C1 segment of cervical spinal cord (tissue), 14 donors: ENCODE measurements at places on chromosomes 5 and 9.

DNA sequence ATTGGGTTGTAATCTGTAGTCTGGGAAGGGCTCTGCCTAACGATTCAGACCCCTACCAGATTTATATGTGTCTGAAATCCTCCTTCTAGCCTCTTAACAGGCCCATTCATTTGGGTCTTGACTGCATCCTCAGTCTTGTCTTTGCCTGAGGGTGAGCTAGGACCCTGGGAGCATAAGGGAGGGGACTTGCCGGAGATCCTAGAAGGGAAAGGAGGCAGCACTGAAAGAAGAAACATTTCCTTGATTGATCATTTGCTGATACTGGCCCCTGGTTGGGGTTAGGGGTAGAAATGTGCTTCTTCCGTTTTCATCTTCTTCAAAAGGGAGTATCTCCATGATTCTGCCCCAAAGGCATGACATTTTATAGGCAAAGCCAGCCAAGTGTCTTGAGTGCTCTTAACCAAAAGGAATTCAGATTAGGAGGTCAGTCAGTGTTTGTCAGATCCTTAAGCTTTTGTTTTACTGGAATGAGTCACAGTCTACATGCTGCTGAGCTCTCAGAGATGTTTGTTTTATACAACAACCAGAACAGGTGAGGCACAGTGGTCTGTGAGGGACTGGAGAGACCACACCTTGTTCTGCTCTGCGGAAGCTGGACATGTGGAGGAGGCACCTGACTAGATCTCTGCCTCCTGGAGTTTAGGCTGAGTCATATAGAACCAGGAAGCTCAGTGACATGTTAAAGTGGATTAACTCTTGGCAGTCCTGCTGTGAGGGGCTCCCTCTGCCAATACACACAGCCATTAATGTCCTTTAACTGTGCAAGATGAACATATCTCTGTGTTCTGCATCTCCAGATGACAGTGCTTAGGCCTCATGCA, 37.7 kb downstream of the PCDHAC2 start:
- no peak for DNase-seq

DNA sequence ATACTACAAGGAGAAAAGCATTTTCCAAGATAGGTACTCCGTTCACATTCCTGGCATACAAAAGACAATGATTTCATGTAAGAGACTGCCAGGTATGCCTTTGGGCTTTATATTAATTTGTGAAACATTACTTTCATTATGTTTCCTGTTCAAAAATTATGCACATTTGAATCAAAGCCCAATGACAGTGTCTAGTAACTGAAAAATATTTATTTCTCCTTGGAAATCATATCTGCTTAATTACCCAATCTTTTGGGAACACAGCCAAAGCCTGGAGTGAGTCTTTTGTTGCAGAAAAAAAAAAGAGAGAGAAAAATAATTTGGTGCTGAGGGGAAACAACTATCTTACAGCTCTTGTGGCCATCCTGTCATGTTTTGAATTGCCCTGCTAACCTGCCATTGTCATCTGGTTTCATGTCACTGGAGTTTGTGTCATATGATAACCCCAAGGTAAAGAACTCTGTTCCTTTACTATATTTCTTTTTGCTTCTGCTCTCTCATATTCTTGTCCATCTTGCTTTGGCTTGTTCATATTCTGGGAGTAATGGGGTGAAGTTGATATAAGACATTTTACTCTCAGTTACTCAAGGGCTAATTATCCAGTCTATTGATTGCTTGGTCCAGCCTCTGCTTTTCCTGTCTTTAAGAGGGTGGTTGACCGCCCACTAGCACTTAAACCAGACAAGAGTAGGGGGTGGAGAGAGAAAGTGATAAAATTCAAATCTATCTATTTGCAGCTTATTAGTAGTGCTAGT, 238.3 kb upstream of the NUDT12 start:
- DNase-seq: no peak

- DNase-seq: no peak
Measured at GRCh38 chr9:115980976-115981375, 172.6 kb upstream of the PAPPA start.

- DNase-seq: no peak
Measured at GRCh38 chr5:159439002-159439401, 108.7 kb upstream of the IL12B start.

GRCh38 chr9:126146254-126147145, 180.1 kb upstream of the MVB12B start:
- no peak for DNase-seq

DNA sequence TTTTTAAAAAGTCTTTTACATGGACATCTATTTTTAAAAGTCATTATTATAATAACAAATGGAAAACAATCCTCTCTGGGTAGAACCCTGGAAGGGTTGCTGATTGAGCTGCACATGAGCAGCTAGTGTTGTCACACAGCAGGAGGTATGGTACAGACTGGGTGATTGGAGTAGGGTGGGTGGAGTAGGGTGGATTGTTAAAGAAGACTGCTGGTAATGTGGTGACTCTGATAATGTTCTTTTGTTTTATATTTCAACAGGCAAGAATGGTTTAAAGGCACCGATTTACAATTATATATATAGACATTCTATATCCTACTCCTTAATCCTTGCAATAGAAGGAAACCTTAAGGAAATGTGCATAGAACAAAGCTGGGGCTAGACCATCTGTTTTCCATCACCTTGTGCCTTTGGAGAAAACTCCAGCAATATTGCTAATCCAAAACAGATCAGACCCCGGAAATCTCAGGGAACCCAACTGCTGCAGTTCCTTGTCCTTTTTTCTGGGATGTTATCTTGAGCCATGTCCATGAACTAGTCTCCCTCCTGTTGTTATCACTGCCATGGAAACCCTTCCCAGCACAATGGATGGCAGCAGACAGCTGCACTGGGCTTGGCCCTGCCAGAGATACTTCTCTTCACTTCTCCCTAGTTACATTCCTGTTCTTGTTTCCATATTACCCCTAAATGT, 129.7 kb downstream of the YIPF5 start:
- DNase-seq: no peak

- DNase-seq: no peak
Measured at GRCh38 chr5:91168859-91169258, 214.3 kb downstream of the ARRDC3 start.

GRCh38 chr9:94610181-94610606, 16.6 kb upstream of the FBP2 start:
- DNase-seq: no peak

- no peak for DNase-seq
Measured at GRCh38 chr5:67416986-67417385, 220.4 kb upstream of the CD180 start.

- DNase-seq: no peak
Measured at GRCh38 chr5:153970496-153970895, 68.2 kb downstream of the FAM114A2 start.

DNA sequence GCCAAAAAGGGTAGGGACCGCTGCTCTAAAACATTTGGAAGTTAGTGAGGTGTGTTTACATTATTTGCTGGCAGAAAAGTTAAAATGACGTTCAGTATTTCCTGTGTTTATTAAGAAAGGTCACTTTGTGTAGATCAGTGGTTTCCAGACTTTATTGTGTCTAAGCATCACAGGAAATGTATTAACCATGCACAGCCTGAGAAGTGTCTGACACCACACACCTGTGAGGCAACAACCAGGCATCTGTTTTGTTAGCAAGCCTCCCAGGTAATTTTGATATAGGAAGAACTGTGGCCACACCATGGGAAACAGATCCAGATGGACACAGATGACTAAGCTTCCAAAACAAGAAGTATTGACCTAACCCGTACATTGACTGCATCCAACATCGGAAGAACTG, 12.0 kb downstream of the TTC1 start:
- no peak for DNase-seq

- DNase-seq: no peak
Measured at GRCh38 chr5:133867851-133868545, 100.4 kb downstream of the C5orf15 start.

- DNase-seq: no peak
Measured at GRCh38 chr5:43390471-43390870, 21.7 kb downstream of the CCL28 start.

GRCh38 chr5:132211787-132212186, 15.9 kb downstream of the P4HA2 start:
- no peak for DNase-seq

GRCh38 chr5:79750611-79751510, 61.2 kb downstream of the CMYA5 start:
- no peak for DNase-seq

- no peak for DNase-seq
Measured at GRCh38 chr5:166910995-166911394, 1380.5 kb upstream of the WWC1 start.

DNA sequence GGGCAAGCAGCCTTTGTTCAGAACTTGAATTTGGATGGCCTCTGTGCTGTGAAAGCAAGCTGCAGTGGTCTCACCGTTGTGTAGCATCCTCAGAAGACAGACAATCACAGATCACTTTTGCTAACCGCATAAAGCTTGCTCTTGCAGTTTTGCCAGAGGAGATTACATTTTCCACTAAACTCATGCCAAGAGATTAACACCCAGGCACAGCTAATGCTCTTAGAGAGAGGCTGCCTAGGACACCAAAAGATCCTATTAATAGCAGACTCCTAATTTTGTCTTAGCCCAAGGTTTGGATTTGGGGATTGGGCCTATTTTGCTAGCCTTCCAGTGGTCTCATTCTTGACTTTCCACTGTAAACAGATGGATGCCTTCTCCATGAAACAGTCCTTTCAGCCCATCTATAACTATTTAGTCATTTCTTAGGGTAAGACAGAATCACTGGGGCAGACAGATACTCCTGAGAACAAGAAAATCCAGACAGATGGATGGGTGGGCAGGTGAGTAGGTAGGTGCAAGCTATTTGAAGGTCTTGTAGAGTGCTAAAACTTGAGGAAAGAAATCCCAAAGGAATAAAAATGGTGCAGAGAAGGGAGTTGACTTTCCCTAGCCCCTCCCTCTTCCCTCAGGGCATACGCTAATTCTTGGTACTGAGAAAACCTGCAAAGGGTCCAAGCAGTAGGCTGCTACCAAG, 506.2 kb downstream of the SPOCK1 start:
- no peak for DNase-seq

DNA sequence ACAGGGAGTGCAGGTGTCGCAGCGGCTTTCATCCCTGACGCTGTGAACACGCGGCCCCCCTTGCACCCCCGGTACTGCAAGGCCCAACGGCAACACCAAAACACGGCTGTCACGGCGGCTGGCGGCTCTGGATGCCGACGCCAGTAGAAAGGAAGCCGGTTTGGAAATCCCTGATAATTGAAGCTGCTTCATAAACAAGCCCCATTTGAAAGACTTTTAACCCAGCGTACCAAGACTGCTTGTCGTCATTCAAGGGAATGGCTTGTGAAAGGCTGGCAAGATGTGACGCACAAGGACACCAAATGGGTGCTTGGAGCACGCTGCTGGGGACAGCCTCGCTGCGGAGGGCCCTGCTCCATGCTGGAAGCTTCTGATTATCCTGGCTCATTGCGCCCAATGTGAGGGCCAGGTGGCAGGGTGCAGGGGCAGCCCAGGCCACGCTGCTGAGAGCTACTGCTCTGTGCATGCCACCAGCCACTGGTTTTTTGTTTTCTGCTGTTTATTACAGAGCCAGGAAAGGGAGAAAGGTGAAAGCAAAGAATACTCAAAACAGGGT, 63.1 kb downstream of the GTF3C4 start:
- no peak for DNase-seq

- peak; percentile 11 for DNase-seq
Measured at GRCh38 chr5:35938568-35939227, at the start of gene CAPSL. Gene CAPSL (minus strand): TSS chr5:35938622. CDS start chr5:35921120, 17,502 bp downstream.

GRCh38 chr9:109251080-109251775, 69.6 kb downstream of the EPB41L4B start:
- DNase-seq: no peak

DNA sequence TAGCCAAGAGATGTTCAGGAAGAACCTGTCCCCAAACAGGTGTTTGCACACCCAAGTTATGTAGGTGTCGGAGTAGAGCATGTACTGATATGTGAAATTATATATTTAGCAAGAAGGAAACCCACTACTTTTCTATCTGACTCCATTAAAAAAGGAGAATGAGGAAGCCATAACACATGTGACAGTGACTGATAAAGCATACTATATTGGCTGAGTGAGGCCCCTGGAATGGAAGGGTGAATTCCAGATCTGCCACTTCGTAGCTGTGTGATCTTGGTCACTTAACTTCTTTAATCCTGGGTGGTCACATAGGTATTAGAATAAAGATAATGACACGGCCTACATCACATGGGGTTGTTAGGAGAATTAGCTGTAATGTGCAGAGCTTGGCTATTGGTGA, 116.0 kb upstream of the MAN2A1 start:
- no peak for DNase-seq

DNA sequence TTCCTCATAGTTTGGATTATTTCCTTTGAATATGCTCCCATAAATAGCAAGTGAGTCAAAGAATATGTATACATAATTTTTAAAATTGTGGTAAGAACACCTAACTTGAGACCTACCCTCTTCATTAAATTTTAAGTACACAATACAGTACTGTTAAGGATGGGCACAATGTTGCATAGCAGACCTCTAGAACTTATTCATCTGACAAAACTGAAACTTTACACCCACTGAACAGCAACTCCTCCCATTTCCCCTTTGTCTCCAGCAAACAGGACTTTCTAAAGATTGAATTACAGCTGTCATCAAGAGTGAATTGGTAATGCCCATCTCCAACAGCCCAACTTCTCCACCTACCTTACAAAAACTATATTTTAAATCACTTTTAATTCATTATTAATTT, 388.9 kb downstream of the HTR1A start:
- no peak for DNase-seq

DNA sequence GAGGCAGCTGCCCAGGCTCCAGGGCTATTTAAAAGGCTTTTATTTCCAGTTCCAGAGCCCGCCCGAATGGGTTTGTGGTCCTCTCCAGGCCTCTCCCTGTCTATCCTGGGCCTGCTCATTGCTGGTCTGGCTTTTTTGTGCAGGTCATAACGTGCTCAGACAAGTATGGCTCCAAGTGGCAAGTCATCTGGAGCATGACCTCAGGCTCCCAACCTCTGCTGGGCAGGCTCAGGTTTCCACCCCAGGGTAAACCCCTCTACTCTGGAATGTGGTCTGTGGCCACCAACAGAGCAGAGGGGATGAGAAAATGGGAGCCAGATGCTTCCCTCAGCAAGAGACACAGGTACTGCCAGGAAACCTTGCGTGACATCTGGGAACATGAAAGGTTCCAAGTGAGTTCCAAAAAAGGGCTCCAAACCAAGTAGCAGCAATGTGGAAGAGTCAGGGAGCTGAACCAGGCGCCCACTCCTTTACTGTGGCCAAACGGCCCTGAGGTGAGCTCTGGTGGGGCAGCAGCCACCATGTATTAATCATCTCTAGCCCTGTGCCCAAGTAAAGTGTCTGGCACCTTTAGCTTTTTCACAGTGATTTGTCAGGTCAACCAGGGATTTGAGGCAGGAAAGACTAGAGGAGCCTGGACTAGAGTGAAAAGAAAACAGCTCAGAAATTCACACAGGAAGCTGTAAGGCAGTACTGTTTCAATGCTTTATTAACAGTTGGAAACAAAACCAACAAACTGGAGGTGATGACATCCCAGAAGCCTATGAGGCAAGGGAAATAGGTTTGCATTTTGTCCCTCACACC, 25.7 kb downstream of the PCDHGC5 start:
- DNase-seq: no peak

GRCh38 chr5:153496835-153497234, 6.4 kb downstream of the GRIA1 start:
- no peak for DNase-seq

- DNase-seq: no peak
Measured at GRCh38 chr5:67817652-67818051, 397.9 kb upstream of the PIK3R1 start.
